ENCODE measurements at places on chromosomes 12 and 14. TPM values are rescaled to one million over a fixed set of nuclear protein-coding genes. Genes with fewer than 3 reads are reported as not detected.

The ARHGAP9 gene
- 0.94 TPM for total RNA-seq

The UBE3B gene
- total RNA-seq: 14.6 TPM

The SLC2A14 gene
- total RNA-seq: not detected

The NCAPD2 gene
- total RNA-seq: 58.4 TPM

The ABCB9 gene
- total RNA-seq: 13.1 TPM

The IFNG-AS1 gene
- not detected for total RNA-seq

The FAIM2 gene
- total RNA-seq: not detected

The GLT8D2 gene
- 0.25 TPM for total RNA-seq

The PZP gene
- total RNA-seq: not detected

The BATF gene
- not detected for total RNA-seq

The BDKRB2 gene
- total RNA-seq: 1.7 TPM

The OGFOD2 gene
- total RNA-seq: 16.1 TPM

Measured in A549 treated with GW870086 at 1 μM for 4 hours (cell line).